ENCODE measurements at places on chromosomes 7 and 10. TPM values are rescaled to one million over a fixed set of nuclear protein-coding genes. Genes with fewer than 3 reads are reported as not detected.

Gene HYAL4
- not detected for total RNA-seq

Gene C1QL3
- total RNA-seq = not detected

Gene CPA1
- not detected for total RNA-seq

Gene KIF11
- total RNA-seq = 21.7 TPM

Gene HK1
- total RNA-seq = 112 TPM

Gene GPR15LG
- total RNA-seq = not detected

Gene IKZF1
- not detected for total RNA-seq

Gene PTF1A
- total RNA-seq = not detected

Gene CPN1
- total RNA-seq = not detected
